ENCODE measurements at places on chromosomes 3 and 15.

DNA sequence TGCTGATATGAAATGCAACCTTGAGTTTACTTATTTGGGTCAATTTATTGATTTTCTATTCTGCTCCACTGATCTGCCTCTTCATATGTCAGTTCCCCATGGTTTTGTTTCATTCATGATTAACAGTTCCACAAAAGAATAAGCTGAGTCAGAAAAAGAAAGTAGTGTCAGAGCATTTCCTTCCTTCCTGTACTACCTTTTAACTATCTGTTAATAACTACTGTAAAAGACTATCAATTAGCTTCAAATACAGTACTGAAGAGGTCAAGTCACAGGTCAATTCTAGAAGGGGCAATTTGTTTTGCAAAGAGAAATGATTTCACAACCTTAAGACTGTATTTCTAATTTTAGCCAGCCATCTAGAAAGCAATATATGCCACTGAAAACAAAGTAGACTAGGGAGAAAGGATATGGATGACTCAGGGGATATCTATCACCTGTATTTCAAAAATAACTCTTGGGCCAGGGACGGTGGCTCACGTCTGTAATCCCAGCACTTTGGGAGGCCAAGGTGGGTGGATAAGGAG lies 129.5 kb downstream of the TFDP2 start:
- DNase-seq = peak; percentile 44

GRCh38 chr3:16174026-16174355 lies 489 bp upstream of the GALNT15 start:
- peak; percentile 58 for DNase-seq

DNA sequence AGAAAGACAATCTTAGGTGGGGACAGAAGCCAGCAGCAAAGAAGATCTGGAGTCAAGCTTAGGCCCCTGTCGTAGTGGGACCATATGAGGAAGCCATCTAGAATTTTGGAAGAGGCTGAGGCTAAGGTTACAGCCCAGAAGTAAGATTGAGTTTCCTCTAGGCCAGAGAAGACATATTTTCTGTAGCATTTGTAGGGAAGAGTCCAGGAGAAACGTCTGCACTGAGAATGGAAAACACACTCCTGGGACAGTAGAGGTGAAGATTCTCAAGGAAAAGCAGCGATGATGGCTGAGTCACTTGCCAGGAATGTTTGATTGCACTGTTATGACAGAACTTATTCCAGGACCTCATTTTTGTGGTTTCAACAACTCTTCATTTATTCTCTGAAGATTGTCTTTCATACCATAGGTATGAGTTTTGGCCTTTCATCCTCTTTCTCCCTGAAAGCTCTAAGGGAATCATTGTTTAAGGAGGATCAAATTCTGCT lies 107.2 kb downstream of the GTPBP8 start:
- DNase-seq = peak; percentile 97

DNA sequence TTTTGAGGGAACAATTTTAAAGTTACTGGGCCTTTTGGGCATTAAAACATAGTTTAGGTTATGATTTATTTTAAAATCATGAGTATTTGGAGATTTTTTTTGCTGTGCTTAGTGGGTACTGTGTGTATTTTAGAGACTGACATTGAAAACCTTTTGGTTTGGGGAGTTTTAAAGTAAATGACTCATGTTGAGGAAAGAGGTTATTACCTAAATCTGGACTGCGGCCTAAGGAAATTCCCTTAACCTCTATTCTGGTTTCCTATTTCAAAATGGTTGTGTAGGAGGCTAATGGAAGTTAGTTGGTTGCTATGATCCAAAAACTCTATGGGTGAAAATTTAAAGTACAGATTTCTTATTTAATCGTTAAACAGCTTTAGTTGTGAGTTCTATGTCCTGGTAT lies 57.3 kb upstream of the DPH6 start:
- DNase-seq = peak; percentile 73

GRCh38 chr3:186307594-186308221 lies 54.3 kb downstream of the DGKG start:
- DNase-seq = peak; percentile 55

DNA sequence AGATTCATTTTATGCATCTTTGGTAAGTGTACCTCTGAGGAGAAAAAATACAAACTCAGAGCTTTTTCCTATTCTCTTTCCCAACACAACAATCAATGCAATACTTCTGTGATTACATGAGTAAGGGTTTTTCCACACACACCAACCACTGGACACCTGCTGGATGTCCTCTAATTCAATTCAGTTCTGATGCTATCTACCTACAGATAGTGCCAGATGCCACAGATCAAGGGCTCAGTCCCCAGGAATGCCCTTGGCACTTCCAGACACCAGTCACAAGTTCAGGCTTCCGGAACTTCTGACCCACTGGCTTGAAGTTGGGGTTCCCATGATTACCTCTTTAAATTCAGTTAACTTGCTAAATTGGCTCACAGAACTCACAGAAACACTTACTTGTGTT lies 511.5 kb downstream of the AGBL1 start:
- no peak for DNase-seq

DNA sequence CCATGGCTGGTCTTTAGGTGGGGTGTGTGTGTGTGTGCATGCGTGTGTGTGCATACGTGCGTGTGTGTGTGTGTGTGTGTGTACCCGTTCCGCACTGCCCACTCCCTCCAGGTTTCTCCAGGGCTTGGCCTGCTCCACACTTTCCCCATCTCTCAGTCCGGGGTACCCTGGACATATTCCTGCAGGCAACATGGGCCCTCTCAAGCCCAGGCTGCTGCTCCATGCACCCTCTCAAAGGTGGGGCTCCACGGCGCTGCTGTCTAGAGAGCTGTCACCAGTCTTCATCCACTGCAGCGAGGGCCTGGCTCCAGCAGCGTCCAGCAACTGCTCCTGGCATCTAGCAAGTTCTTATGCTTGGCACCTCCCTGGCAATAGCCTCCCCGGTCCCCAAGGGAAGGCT lies 86.1 kb downstream of the ATP10A start:
- DNase-seq = no peak

DNA sequence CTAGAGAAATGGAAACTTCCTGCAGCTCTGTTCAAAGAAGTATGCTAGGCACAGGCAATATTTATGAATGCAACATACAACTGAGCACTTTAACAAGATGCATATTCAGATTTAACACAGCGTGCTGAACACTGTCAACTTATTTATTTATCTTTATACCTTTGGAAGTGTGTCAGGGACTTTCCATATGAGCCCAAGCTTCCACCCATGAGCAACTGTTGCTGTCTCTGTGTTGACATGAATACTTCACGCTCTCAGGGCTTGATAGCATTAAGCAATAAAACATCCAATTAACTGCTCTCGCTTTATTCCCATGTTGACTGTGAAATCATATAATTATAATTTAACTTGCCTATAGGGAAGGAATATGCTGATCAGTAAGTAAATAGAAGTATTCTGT lies 116.6 kb upstream of the ROBO1 start:
- no peak for DNase-seq

GRCh38 chr15:89197503-89197971 lies 23.8 kb downstream of the RLBP1 start:
- DNase-seq = no peak

DNA sequence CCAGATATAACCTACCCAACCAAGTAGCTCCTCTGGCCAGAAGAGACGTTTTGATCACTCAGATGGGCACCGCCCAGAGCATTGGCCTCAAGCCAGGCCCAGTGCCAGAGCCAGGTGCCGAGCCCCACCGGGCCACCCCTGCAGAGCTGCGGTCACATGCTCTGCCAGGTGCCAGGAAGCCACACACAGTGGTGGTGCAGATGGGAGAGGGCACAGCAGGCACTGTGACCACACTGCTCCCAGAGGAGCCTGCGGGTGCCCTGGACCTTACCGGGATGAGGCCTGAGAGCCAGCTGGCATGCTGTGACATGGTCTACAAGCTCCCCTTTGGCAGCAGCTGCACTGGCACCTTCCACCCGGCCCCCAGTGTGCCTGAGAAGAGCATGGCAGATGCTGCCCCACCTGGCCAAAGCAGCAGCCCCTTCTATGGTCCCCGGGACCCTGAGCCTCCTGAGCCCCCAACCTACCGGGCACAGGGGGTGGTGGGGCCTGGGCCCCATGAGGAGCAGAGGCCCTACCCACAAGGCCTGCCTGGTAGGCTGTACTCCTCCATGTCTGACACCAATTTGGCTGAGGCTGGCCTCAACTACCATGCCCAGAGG lies 19.1 kb upstream of the APEH start:
- no peak for DNase-seq

DNA sequence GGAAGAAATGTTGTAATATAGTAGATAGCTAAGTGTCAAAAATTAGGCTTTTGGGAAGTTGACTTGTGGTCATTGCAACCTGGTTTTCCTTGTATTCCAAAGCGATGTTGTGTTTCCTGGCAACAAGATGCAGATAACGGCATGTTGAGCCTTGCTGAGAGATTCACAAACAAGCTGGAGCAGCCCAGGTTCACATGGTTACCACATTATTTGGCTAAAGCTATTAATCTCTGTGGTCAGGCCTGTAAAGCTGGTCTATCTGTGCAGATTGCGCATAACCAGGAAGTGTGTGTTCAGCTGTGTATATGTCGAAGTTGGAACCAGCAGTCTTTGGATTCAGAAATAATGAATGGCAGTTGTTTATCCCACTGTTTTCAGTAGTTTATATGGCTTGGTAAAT lies 6.6 kb downstream of the TIPARP start:
- peak; percentile 99 for DNase-seq

DNA sequence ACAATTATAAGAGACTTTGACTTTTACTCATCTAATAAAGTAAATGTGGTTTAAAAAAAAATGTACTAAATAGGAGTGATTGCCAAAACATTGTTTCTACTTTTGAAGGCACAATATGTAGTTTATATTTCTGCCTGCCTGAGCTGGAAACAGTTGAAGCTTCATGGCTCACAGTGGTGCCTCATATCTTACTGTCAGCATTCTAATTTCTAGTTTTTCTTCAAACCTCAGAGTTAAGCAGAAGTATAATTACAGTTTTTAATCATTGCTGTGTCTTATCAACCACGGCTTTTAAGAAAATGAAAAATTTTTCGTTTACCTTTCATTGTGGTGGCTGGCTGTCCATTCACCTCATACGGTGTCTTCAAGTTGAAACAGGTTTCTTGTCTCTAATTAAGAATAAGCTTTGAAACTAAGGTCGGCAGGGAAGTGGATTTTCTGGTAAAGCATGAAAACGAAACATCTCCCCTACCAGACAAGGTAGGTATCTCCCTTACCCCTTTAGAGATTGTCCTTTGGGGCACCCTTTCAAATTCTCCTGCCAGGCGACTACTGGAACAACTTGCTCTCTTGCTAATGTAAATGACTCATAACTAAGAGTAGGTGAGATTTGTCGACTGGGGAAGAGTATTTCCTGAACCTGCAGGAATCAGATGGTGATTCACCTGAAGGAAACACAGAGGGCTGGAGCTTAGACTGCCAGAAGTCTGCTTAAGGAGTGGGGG lies at the start of gene GPR87:
Gene GPR87 (minus strand): TSS at position 554 of the 725 bp plus-strand sequence. CDS start 16,720 bp downstream, outside the sequence.
- DNase-seq = peak; percentile 90

- DNase-seq = no peak
These were observed 102.5 kb upstream of the COL6A5 start for GRCh38 chr3:130242850-130243569.

DNA sequence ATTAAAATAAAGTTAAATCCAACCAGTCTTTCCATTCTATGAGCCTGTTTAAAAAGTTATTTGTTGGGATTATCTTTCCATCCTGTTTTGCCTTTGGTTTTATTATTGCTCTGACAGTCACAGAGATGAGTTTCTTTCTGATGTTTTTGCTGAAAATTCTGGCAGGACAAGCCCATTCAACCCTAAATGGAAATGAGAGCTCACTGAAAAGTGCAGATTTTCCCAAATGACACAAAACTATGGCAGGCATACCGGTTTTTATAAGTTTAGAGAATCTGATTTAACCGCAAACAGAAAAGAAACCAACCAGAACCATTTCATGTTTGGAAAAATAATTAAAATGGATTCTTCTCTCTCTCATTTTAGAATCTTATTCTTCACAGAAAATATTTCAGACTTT lies 238.1 kb upstream of the SGO1 start:
- no peak for DNase-seq

DNA sequence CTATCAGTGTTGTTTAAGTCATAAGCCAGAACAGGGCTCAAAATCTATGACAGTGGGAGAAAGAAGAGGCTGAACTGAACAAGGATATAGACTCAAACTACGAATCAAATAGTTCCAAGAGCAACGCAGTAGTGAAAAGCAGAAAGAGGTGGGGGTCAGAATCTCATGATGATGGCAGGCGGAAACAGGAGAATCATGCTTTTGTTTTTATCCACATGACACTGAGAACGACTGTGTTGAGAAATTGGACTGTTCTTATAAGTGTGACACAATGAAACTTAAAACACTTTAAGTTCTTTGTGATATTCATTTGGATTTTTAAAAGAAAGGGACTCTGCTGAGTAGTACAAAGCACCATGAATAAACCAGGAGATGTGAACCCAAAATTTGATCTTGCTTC lies 309.4 kb downstream of the ULK4 start:
- DNase-seq = no peak

DNA sequence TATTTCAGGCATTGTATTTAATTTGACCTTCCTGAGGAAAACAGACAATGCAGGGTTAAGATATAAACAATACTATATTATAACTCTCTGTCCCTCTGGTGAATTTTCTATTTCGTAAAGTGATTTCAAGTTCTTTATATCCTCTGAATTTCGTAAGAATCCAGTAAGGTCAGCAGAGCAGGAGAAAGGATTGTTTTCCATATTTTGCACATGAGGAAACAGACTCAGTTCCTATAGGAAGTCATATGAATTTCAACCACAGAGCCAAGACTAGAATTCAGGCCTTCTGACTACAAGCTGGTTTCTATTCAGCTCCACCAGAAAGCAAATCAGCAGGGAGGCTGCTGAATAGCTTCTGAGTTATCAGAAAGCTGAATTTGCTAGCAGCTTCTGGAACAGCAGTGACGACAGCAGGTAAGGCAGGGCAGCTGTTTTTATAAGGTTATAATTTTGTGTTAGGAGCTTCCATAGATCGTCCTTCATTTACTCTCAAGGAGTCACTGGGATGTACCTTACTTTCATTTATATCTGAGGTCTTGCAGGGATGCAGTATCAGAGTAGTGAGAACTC lies 11.1 kb upstream of the PLAAT1 start:
- DNase-seq = no peak

GRCh38 chr3:46466273-46466672 lies 1.6 kb upstream of the LTF start:
- DNase-seq = no peak

- peak; percentile 88 for DNase-seq
These were observed 3.7 kb upstream of the B3GALNT1 start for GRCh38 chr3:161108840-161109239.

DNA sequence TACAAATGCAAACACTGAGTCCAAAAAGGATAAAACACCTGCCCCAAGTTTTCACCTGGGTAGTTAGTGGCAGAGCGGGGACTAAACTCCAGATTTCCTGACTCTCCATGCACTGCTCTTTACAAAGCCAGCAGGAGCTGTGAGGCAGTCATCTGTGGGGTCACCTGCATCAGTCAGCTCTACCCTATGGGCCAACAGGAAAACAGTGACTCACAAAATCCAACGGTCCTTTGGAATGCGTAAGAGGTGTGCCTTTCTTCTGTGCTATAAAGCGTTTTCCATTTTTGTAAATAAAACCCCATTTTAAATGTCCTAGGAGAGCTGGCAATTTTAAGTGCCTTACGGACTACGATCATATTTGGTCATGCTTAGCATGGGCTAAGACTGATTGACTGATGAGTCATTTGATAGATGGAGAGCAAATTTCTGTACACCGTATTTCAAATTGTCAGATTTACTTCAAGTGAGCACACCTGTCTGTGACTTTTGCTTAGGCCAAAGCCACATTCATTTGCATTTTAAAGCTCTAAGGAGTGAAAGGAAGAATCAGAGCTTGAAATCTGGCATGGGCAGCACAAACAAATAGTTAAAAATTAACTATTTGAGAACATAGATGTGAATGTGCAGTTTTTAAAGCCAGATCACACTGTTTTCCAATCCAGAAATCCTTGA lies 4.4 kb upstream of the COL8A1 start:
- peak; percentile 91 for DNase-seq

All from M059J (cell line).